Activated T-helper 1 cell treated with anti-CD3 and anti-CD28 coated beads, Interleukin-12 subunit alpha, Interleukin-12 subunit beta, Interleukin-2, Interleukin-4 antibody, amounts not matched to agents 30 ng/mL and 10 ng/mL and 1 ng/mL, durations not matched to agents 14 hours and 24 hours and 36 hours (primary cell): ENCODE measurements at places on chromosomes 1 and 21. TPM values are rescaled to one million over a fixed set of nuclear protein-coding genes. Genes with fewer than 3 reads are reported as not detected.
A peak's percentile ranks its signal among the peaks of the same experiment; 100 is the strongest.

DNA sequence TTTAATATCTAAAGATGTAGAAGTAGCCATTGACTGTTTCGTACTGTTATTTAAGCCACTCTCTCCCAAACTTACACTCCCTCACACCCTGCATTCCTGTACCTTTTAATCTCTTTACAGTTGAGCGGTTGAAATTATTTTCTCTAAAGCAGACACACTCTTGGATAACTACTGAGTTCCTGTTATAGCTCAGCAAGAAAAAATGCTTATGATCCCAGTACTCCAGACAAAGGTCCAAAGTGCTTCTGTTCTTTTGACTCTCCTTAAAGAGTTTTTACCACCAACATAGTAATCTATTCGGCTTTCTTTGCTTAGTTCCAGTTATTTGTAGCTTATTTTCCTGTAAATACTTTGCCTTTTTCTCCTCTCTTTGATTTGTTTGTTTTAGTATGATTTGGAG is 100.1 kb downstream of the ATF6 start:
- no peak overlapping the region for H3K4me3 ChIP-seq
- H3K36me3 ChIP-seq, result peaks cover 15% of the 10 kb centered on the region
- H3K4me1 ChIP-seq, result no peaks in the 10 kb centered on the region
- H3K27ac ChIP-seq, result no peak overlapping the region
- DNase-seq, result no peak
- no peaks in the 10 kb centered on the region for H3K27me3 ChIP-seq

GRCh38 chr1:118271883-118272282 is 86.9 kb upstream of the SPAG17 start:
- H3K4me3 ChIP-seq, result no peak overlapping the region
- no peak overlapping the region for H3K27ac ChIP-seq
- no peak for DNase-seq
- H3K36me3 ChIP-seq, result no peaks in the 10 kb centered on the region
- no peaks in the 10 kb centered on the region for H3K4me1 ChIP-seq
- H3K27me3 ChIP-seq, result no peaks in the 10 kb centered on the region

SUMO3 gene
- total RNA-seq, result 86.9 and 88.6 TPM in 2 replicates

DNA sequence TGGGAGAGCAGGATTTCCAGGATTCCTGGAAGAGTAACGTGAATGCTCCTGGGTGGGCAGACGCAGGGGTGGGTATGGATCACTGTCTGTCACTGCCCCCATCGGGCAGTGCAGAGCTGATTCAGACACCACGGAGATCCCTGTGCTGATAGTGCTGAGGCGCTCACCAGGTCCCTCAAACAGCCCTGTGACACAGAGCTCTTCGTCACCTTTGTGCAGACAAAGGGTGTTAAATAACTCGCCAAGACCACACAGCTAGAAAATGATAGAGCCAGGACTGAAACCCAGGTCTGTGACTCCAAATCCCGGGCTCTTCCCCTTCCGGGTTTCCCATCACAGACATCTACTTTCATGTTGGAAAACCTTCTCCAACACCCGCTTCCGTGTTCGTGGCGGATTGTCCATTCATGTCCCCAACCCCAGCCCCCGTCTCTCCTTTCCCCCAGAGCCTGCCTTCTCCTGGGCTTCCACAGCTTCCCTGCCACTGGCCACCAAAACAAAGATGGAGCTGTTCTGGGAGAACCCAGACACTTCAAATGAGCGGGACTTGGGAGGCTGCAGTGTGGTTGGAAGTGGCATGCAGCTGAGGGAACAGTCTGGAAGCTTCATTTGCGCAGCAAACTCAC is 2.6 kb downstream of the EFHD2 start:
- peaks cover 68% of the 10 kb centered on the region for H3K4me1 ChIP-seq
- peak overlapping the region; percentile 96 for H3K4me3 ChIP-seq
- DNase-seq, result peak; percentile 10
- peak overlapping the region; percentile 82 for H3K27ac ChIP-seq
- H3K27me3 ChIP-seq, result peaks cover 16% of the 10 kb centered on the region
- peaks cover 29% of the 10 kb centered on the region for H3K36me3 ChIP-seq

GRCh38 chr1:204331275-204331674 is 28.5 kb downstream of the PLEKHA6 start:
- peaks cover 6% of the 10 kb centered on the region for H3K27me3 ChIP-seq
- DNase-seq, result no peak
- no peaks in the 10 kb centered on the region for H3K36me3 ChIP-seq
- no peak overlapping the region for H3K4me3 ChIP-seq

LAPTM5 gene
- 199 and 214 TPM in 2 replicates for total RNA-seq

TAS1R1 gene
- not detected in 2 replicates for total RNA-seq

GRCh38 chr1:172211221-172211620 is 209.3 kb upstream of the C1orf105 start:
- H3K27ac ChIP-seq, result no peak overlapping the region
- H3K27me3 ChIP-seq, result no peaks in the 10 kb centered on the region
- no peaks in the 10 kb centered on the region for H3K36me3 ChIP-seq
- DNase-seq, result no peak
